CD4-positive, alpha-beta T cell (primary cell): ENCODE measurements at places on chromosomes 4 and X.

- no peak for DNase-seq
These were observed 2.4 kb downstream of the RAB33A start for GRCh38 chrX:130174045-130174704.

DNA sequence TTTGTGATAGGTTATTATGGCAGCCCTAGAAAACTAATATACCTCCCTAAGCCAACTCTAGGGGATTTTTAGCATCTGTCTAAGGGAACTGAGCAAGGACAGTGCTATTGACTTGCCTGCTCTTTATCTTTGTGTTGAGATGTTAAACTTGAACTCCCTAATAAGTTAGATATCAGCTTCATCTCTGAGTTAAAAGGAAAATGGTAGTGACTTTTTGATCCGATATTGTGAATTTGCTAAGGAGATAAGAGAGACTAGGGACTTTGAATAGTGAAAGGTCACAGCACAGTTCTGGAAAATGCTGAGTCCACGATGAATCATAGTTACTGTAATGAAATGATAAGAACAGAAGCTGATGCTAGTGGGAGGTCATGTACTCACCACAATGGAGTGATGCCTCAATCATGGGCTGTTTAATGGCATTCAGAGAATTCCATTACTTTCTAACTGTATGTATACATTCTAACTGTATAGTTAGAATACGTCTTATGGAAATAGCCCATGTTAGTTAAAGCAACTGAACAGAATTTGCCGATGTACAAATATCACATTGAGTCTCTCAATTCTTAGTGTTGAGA is 147.2 kb downstream of the GLRA3 start:
- DNase-seq = no peak

- peak; percentile 57 for DNase-seq
These were observed 48.7 kb upstream of the BCOR start for GRCh38 chrX:40146262-40147125.

- DNase-seq = no peak
These were observed at the start of gene PNMA3 for GRCh38 chrX:153055871-153056749. PNMA3 (plus strand) TSS chrX:153056470; CDS start chrX:153057056, 586 bp downstream.

- no peak for DNase-seq
These were observed 102.9 kb downstream of the SYTL5 start for GRCh38 chrX:38109042-38109898.

GRCh38 chr4:139461022-139461628 is 7.2 kb downstream of the RAB33B start:
- DNase-seq = no peak

DNA sequence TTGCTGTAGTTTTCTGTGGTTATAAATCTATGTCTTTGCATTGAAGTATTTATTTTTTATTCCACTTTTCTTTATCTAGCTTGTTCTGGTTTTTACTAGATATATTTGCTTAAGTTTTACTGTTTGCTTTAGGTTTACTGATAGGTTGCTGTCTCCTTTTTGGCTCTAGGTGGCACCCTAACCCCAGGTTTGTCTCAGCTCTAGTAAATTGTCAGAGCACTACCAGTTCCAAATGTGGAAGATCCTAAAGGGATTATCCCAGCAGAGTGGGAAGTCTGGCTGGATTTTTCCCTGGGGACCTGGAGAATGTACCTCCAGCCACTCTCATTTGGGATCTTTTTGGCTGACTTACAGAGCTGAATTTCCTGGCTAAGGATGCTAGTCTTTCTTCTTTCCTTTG is 106.1 kb downstream of the PBDC1 start:
- DNase-seq = peak; percentile 26

DNA sequence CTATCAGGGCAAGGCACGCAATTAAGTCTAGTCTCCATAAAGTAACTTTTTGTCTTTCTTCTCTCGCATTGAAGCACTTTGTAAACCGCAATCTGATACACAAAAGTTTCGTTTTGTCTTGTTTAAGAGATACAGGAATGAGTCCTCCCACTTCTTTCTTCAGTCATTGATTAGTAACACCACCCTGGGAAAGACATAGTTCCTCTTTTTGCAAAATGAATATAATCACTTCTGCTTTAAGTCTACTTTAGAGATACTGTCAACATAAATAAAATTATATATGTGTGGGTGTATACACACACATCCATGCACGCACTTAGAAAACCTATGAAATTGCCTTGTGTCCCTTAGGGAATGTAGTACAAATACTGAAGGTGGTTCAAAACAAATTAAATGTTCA is 11.7 kb downstream of the COQ2 start:
- no peak for DNase-seq

GRCh38 chr4:40058121-40058520 is 1.5 kb downstream of the N4BP2 start:
- no peak for DNase-seq

DNA sequence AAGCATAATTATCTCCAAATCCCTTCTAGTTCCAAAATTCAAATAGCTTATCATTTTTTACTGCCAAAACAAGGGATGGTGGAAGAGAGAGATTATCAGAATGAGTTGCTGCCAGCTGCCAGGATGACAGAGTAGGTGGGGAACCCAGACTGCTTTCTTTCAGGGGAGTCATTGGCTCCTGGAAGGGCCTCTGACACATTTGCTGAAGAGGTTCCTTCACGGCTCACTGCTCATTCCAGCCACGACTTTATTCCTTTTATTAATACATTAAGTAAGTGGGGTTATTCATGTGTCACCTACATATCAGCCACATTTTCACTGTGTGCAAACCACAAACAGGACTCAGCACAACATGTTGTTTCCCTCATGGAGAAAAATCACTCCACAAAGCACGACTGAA is 12.7 kb upstream of the SMIM43 start:
- DNase-seq = no peak

- DNase-seq = peak; percentile 23
These were observed 32.2 kb downstream of the SMS start for GRCh38 chrX:21972721-21973120.

DNA sequence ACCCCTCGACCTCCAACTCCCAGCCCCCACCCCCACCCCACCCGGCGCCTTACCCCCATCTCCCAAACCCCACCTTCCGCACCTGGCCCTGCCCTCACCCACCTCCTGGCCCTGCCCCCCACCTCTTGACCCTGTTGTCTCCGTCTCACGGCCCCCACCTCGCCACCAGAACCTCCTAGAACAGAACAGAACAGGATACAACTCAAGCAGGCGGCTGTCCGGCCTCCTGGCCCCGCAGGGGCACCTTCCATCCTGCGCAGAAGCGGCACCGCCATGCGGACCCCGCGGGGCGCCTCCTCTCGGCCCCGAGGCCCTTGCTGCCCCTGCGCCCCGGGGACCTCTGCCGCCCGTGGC is 354 bp downstream of the CTAG2 start:
- DNase-seq = no peak

- DNase-seq = no peak
These were observed 58.5 kb downstream of the PGRMC2 start for GRCh38 chr4:128228845-128229795.

- no peak for DNase-seq
These were observed 65.9 kb downstream of the ANTXR2 start for GRCh38 chr4:80006935-80007744.

- no peak for DNase-seq
These were observed 290.7 kb upstream of the PCDH18 start for GRCh38 chr4:137823007-137823406.

GRCh38 chrX:48751343-48751742 is 10.2 kb upstream of the GLOD5 start:
- no peak for DNase-seq

DNA sequence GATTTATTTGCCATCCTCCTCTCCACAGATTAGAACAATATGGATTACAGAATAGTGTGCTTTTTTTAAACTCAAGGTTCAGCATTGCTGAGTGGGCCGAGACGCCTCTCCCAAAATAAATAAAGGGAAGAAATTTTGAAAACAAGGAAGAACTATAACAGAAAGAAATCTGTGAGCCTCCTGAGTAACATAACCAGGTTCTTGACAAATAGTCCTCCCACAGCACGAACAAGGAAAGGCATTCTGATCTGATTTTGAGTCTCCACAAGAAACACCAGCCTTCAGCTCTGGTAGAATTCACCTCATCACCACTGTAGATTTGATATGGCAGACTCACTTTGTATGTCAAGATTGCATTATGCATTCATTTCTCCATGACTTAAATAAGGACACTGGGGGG is 173.6 kb downstream of the HHIP start:
- no peak for DNase-seq

- DNase-seq = no peak
These were observed 182.4 kb upstream of the CXXC4 start for GRCh38 chr4:104677116-104677515.

GRCh38 chr4:62262676-62263075 is 1062.5 kb downstream of the ADGRL3 start:
- DNase-seq = no peak

DNA sequence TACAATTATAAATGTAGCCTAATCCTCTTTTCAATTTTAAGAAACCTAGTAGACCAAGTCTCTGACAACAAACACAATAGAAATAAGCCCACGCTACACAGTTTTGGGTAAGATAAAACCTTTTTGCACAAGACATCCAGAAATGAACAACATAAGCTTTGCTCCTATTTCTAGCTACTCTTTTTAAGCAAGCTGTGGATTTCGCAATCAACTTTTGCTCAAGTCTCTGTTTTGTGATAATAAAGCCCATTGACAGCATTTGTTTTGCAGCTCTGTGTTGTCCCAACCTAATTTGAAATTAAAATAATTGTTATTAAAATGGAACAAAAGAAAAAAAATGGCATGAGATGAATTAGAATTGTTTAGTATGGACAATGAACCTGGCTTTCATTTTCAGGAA is 287.9 kb upstream of the PUDP start:
- no peak for DNase-seq

DNA sequence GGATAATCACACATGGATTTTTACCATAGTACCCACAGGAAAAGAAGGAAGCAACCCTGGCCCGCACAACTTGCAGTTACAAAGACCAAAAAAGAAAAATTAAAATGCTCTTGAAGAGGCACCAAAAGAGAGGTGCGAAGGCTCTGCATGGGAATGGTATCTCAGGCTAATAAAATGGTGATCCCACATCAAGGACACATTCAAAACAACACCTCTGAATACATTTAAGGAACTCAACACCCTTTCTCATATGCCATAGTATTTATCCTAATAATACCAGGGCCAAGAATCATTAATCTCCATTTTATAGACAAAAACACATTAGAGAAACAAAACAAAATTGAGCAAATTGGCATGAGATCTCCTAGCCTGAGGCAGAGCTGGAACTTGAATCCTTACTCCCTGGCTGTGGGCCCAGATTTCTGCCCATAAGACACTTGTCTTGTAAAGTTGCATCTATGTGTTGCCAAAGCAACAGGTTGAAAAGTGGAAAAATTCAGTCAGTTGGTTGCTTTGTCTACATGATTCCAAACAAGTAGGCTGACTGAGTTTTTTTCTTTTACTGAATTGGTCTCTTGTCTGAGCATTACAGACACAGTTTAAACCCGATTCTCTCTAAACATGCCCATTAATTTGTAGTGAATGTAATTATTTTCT is 33.5 kb downstream of the GUCY2F start:
- DNase-seq = no peak

- no peak for DNase-seq
These were observed 16.9 kb downstream of the HELQ start for GRCh38 chr4:83438719-83439118.

GRCh38 chr4:52968241-52968640 is 106.1 kb downstream of the RASL11B start:
- no peak for DNase-seq

DNA sequence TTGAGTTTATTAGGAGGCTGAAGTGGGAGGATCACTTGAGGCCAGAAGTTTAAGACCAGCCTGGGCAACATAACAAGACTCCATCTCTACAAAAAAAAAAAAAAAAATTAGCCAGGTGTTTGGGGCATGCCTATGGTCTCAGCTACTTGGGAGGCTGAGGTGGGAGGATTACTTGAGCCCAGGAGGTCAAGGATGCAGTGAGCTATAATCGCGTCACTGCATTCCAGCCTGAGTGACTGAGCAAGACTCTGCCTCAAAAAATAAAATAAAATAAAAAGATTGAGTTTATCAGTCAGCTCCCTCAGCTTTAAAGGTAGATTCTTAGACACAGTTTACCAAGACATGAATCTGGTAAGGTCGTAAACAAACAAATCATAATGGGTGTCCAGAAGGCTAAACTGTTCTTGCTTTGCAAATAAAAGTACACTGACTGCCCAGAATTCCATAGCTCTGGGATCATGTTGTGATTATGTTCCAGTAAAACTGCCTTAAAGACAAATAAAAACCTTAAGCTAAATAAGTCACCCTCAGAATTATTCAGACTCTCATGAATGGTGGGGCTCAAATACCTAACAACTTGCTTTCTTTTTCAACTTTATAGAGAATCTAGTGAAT is 18.7 kb downstream of the APOO start:
- DNase-seq = no peak

- DNase-seq = no peak
These were observed 257.2 kb downstream of the FBXW7 start for GRCh38 chr4:152278505-152279233.

DNA sequence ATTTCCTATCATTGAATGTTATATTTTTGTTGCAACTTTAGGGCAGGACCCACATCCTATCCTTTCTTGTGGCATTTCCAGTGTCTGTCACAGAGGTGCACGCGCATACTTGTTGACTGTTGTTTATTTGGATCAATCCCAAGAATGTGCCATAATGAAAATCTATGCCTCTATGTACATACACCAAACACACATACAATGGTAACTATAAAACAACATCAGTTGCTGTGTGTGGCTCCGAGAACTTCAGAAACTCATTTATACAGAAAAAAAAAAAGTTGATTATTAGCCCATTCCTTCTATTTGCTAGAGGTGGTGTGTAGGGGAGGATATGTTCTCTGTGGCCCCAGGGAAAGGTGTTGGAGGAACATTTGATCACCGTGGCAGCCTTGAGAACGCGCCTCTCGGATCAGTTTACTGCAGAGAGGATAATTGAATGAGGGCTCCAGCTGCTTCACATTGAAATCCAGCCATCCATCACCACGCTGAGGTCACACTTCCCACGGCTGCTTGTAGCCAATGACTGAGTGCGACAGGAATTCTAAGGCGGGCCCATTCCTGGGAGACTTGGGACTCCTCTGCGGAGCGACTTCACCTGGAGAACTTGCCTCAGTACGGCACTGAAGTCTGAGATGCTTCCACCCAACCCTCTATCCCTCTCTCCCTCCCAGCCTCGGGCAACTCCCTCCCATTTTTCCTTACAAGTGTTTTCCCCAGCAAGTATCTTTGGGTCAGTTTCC is 19.5 kb downstream of the SMPX start:
- DNase-seq = no peak

DNA sequence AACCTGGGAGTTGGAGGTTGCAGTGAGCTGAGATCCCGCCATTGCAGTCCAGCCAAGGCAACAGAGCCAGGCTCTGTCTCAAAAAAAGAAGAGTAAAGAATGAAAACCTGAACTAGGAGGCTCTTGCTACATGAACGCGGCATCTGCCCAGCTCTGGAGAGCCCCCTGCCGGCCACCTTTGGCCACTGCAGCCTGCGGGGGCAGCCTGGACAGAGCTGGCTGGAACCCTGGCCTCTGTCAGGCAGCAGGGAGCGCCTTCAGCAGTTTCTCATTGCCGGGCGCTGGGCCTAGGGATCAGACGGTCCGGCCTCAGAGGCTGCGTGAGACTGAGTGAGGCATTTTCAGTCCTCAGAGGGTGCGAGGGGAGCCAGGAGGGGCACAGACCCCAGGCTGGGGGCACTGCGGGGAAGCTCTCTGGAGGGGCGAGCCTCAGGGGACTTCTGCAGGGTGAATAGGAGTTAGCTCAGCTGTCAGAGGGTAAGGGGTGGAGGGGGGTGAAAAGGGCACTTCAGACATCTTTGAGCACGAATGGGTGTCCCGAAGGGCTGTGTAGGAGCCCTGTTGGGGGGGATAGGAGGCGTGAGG is 17.5 kb downstream of the DOK7 start:
- peak; percentile 76 for DNase-seq

- no peak for DNase-seq
These were observed 26.0 kb upstream of the BMP2K start for GRCh38 chr4:78749972-78750727.

GRCh38 chr4:12957108-12957507 is 527.0 kb downstream of the RAB28 start:
- DNase-seq = no peak
